ENCODE measurements at places on chromosomes 4 and X.

DNA sequence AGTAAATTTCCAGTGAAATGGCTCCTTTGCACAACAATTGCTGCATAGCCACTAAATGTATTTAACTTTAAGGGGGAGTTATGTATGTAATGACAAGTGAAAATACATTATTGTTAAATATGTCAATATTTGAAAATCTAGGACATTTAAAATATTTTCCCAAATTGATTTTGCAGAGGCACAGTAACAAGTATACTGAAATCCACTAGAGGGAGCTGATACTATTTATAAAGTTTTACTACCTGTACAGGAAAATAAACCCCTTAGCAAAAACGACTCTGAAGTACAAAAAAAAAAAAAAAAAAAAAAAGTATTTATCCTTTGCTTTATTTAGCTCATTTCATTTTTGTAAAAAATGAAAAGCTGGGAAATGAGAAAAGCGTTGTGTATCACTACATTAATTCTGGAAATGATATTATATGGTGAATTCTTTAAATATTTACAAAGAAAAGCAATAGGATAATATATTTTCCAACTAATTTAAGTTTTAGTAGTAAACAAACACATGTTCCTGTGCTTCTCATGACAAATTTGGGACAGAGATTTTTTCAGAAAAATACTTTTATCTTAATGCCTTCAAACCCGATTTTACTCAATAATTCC, 727.7 kb downstream of the DMD start:
- DNase-seq = no peak

- no peak for DNase-seq
These were observed 57.3 kb downstream of the GSTCD start for GRCh38 chr4:105765690-105766407.

GRCh38 chr4:41102414-41103092, 111.8 kb downstream of the APBB2 start:
- DNase-seq = no peak

GRCh38 chr4:107278791-107279483, 242.8 kb upstream of the DKK2 start:
- no peak for DNase-seq

DNA sequence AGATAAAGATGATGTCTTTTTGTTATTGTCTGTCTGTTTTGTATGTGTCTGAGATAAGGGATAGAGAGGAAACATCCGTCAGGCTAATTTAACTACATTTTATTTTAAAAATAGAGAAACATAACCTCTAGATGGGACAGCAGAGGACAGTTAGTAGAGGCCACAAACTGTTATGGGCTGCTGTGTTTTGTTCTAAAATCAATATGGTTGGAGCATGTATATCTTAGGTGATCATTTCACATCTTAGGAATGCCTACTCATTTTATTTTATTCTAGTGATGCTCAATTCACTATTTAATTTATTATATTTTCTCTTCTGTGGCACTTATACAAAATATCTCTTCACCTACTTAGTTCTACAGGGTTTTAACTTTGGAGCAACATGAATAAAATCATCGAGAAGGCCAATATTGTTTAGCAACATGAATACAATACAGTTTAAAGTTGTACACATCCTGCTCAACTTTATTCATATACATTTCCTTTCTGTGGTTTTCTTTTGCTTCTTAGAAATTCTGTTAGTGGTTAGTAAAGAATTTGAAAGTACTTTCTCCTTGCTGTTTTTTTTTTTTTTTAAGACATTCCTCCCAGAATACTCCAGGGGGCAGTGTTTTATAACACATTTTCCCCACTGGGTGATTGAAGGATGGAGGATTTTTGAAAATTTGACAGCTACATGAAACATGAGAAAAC, 392.9 kb downstream of the UNC5C start:
- no peak for DNase-seq

DNA sequence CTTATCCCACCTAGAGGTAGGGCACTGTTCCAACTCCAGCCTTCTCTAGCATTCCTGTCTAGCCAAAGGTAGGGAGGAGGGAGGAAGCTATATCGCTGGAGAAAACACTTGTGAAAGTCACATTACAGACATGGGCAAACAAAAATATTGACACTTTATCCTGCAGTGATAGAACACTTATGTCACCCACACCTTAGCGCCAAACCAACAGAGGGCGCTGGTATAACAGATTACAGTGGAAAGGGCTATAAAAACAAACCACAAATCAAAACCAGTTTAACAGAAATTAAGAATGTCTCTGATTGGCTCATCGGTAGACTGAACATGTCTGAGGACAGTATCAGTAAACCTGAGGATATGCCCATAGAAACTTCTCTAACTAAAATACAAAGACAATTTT, 451.3 kb downstream of the TLL1 start:
- DNase-seq = no peak

GRCh38 chr4:118099106-118099505, 64.8 kb downstream of the NDST3 start:
- DNase-seq = no peak

DNA sequence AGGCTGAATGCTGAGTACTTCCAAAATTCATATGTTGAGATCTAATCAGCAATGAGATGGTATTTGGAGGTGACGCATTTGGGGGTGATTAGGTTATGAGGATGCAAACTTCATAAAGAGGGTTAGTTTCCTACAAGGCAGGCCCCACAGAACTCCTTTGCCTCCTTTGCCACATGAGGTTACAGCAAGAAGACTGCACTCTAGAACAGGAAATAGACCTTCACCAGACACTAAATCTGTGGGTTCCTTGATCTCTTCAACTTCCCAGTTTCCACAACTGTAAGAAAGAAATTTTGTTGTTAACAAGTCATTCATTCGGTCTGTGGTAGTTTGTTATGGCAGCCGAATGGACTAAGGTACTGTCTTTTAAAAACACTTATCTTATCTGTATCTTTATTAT, 681.9 kb upstream of the HS3ST1 start:
- DNase-seq = no peak

DNA sequence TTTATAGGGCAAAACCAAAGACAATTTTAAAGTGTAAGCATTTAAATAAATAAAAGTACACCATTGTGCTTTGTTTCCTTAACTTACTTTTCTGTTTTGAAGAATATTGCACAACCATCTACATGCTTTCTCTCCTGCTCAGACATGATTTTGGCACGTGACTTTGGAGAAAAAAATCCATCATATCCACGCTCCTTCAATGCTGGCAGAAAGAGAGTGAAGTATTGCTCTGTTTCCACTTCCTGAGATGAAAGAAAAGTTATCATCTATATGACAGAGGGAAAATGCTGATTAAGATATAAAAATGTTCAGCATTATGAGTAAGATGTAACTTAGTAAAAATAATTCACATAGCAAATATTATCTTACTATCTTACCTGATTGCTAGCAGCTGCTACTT, 77.1 kb downstream of the CNOT6L start:
- DNase-seq = no peak

- no peak for DNase-seq
These were observed 6.9 kb upstream of the FGF16 start for GRCh38 chrX:77440330-77440729.

GRCh38 chrX:13750812-13751211, 16.3 kb downstream of the OFD1 start:
- DNase-seq = no peak

GRCh38 chrX:42220083-42220482, 296.7 kb upstream of the CASK start:
- DNase-seq = no peak

DNA sequence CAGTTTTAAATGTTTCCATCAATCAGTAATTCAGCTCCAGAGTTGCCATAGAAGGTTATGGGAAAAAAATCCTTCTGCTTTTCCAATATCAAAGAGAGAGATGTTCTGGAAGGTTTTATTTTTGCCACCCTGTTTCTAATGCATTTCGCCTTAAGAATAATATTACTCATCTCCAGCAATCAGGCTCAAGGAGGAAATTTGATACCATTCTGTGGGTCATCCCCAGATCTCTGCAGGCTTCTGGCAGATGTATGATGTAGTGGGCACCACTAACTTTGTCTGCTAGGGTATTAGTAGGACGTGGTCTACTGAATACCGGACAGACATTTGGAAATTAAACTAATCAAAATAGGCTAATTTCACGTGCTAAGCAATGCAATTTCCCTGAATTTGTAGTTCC, 645.4 kb upstream of the TENM3 start:
- DNase-seq = no peak

GRCh38 chr4:76950052-76950955, 752 bp downstream of the SEPTIN11 start:
- peak; percentile 60 for DNase-seq

- no peak for DNase-seq
These were observed 3.9 kb downstream of the SORCS2 start for GRCh38 chr4:7196288-7196651.

DNA sequence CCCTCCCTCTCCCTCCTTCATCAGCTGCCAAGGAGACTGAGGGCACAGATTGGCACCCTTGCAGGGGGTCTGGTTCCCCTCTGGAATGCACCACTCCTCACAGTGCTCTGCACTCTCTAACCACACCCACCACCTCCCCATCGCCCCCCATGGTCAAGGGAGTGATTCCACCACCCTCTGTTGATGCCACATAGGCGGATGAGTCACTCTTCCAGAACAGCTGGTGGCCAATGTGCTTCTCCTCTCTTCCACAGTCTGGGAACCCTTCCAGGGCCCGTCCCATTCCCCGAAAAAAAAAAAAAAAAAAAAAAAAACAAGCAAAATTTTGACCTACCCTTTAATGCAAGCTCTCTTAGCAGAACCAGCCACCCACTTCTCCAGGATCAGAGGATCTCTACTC, 341.3 kb upstream of the KLF3 start:
- no peak for DNase-seq

- DNase-seq = no peak
These were observed 40.5 kb upstream of the HSD17B10 start for GRCh38 chrX:53474707-53475106.

DNA sequence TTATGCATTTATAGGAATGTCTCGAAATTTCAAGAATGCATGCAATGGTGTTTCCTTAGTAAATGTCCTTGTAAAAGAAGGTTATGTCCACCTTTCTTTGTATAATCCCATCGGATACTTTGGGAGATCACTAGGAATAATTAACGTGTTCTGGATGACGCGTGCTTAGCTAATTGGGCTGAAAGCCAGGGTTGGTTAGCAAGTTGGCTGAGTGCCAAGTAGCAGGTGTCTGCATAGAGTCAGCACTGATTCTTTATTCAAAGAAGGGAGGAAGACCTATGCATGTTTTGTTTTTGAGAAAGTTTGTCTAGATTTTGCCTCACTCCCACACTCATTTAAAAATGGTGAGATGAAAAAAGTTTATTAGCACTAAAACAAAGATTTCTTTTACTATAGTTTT, 144.6 kb downstream of the SOX3 start:
- DNase-seq = no peak

- DNase-seq = no peak
These were observed 1120.2 kb downstream of the ARAP2 start for GRCh38 chr4:35124106-35124505.

DNA sequence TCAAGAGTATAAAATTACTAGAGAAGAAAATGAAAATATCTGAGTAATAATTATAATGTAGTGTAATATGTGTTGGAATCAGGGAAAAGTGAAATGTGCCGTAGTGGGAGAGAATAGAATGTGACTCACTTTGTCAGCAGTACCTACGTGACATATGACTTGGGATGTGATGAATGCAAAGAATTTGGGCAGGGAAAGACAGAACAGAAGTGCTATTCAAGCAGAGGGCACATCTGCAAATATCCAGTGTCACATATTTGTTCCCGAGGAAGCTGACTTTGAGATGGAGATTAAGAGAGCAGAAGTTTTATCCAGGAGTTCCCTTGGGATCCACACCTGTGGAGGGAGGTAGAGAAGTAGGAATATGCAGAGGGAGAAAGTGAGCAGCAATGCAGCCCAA, 69.3 kb upstream of the HS3ST1 start:
- no peak for DNase-seq

DNA sequence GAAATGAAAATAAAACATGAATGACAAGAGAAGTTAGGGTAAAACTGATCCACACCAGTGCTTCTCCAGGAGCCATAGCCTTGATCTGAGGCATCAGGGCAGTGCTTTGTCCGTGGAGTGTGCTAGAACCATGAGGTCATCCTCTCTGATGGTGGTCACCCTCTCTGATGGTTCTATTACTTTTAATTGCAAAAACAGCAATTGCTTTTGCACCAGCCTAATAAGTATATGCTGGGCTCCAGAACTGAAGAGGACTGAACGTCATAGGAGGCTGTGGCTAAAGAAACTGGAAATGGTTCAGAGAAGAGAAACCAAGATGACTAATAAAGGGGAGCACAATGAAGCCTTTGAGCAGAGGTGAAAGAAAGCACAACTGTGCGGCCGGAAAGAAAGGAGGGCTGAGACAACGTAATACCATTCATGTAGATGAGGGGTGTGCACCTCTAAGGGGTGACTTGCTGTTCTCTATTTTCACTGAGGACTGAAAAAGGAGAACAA, 17.0 kb upstream of the TMEM154 start:
- peak; percentile 14 for DNase-seq

DNA sequence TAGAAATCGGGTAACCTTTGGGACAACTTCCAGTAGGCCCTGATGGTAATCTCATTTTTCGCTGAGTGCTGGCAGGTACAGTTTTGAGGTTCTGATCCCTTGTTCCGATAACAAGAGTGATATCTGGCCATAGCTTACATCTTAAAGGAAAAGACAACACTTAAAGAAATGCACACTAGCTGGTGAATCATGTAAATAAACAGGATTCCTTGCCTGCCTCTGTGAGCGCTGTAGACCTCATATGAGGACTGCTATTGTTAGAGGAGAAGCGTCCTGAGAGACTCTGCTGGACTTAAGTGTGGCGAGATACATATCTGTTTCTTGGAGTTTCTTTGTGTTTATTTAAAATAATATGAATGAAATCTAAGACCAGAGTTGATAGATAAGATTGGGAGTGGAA, 149.3 kb upstream of the SLC4A4 start:
- no peak for DNase-seq

GRCh38 chr4:173703021-173703420, 173.0 kb upstream of the HAND2 start:
- DNase-seq = no peak

DNA sequence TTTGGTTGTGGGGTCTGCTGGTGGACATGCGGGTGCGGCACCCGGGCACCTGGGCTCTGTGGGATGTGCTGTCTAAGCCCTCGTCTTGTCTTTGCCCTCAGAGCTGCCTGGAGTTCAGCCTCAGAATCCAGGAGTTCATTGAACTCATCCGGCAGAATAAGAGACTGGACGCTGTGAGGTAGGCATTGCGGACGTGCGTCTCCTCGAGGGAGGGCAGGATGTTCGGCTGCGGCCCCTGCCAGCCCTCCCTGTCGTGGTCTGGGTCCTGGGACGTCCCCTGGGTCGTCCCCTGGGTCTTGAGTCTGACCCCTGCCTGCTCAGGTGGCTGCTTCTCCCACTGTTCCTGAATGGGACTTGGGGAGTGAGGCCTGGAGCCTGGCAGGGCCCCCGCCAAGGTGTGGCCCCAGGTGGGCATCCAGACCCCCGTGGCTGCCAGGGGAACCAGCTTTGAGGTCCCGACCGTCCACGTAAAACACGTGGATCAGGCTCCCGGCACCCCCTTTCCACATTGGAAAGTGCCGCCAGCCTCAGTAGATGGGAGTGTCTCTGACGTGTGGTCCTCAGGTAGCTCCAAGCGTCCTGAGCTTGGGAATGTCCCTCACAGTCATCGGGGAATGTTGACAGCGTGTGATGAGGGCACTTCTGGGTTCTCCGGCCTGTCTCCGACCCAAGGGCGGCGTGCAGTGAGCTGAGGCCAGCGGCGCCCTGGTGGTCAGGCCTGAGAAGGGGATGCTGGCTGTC, 19.3 kb upstream of the UVSSA start:
- DNase-seq = no peak
